ENCODE measurements at places on chromosomes 13 and 19.

DNA sequence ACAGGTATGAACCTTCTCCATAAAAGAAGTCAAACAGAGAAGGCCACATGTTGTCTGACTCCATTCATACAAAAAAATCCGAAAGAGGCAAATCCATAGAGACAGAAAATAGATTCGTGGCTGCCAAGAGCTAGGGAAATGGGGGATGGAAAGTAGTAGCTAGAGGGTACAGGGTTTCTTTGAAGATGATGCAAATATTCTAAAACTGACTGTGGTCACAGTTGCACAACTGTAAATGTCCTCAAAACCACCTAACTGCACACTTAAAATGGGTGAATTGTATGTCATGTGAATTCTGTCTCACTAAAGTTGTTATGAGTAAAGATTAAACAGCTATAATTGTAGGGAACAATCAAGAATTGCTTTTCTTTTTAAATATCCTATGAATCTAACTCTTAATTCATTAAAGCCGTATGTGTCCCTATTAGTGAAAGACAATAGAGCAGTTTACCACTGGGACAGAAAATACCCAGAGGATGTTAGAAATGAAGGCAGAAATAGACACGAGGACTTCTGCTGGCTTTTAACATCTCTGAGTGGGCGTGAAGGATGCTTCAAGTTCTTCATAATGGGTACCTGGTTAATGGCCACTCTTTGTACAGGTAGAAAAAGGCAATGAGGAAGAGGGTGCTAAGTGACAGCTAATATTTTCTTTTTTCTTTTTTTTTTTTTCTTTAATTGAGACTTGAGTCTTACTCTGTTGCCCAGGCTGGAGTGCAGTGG, 21.2 kb downstream of the INSR start:
- DNase-seq, result no peak

- DNase-seq, result no peak
Measured at GRCh38 chr13:26983543-26984320, 187.9 kb downstream of the USP12 start.

- no peak for DNase-seq
Measured at GRCh38 chr19:45873219-45873772, 9.2 kb downstream of the FOXA3 start.

- no peak for DNase-seq
Measured at GRCh38 chr13:30313311-30313710, 6.0 kb upstream of the KATNAL1 start.

GRCh38 chr13:40176242-40176641, 490.2 kb downstream of the FOXO1 start:
- DNase-seq, result no peak
